Stimulated activated CD8-positive, alpha-beta memory T cell treated with anti-CD3 and anti-CD28 coated beads, Interleukin-2, amount 100 ng/mL, for 1 hour (primary cell): ENCODE measurements at places on chromosomes 12 and 14.

DNA sequence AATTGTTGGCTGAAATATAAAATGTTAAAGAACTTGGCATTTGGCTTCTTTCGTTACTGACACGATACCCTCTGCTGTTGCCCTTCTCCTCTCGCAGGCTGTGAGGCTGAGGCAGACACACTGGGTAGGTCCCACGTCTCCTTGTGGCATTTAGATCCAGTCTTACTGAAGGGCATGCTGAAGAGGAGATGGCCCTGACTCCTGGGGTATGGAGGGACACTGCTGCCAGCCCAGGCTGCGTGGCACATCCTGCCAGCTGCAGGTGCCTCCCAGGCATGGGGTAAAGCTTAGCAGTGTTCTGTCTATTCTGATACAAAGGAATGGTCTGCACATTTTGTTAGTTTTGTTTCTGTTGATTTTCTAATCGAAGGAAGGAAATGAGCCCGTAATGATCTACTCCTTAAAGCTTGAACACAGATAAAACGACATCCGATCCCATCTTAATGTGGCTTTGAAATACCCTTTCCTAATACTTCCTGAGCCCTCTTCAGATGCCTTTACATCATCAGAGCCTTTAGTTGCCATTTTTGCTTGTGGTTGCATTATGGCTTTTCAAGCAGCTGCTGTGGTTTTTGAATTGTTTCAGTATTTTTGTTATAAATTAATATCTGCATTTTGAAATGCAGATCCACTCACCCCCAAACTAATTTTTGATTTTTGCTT, 61.1 kb downstream of the WDR20 start:
- no peak for DNase-seq

DNA sequence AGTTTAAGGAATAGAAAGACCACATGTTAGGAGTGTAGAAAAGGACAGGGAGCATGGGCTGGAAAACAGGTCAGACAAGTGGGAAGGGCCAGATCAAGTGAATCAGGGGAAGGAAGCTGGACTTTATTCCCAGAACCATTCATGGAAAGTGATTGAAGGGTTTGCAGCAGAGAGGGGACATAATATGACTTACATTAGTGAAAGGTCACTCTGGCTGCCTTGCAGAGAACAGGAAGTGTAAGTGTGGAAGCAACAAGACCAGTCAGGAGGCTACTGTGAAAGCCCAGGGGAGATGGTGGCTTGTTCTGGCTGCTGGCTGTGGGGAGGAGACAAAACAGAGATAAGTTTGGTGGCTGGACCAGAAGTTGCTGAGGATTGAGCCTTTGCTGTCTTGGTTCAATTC, 69.1 kb downstream of the VCPKMT start:
- DNase-seq = no peak

GRCh38 chr12:13211191-13211858, 14.8 kb downstream of the EMP1 start:
- no peak for DNase-seq

- DNase-seq = no peak
Measured at GRCh38 chr14:52042371-52043289, 26.2 kb downstream of the NID2 start.

- no peak for DNase-seq
Measured at GRCh38 chr12:57131896-57132744, 3.8 kb downstream of the LRP1 start.

DNA sequence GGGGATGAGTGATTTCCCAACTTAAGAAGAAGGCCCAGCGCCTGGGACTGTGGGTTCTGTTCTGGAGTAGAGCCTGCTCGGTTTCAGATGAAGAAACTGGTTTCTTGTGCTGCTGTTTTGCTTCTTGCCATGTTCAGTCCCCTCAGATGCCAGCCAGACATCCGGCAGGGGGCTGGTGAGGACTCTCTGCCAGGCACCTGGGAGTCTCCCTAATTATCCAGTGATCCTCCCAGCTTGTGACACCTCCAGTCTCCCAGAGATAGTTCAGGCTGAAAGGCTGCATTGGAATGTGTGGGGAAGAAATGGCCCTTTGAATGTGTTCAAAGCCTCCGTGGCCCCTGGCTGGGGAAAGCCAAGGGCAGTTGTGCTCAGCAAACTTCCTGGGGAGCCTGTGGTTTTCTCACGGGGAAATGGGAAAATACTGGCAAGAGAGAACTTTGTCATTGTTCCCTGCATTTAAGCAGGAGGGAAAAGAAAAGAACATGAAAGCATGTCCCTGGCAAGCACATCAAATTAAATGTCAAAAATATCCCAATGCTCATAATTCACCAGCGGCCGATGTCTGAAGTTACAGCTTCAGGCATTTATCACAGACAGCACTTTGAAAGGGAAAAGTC, 8.5 kb upstream of the SERPINA12 start:
- DNase-seq = no peak

DNA sequence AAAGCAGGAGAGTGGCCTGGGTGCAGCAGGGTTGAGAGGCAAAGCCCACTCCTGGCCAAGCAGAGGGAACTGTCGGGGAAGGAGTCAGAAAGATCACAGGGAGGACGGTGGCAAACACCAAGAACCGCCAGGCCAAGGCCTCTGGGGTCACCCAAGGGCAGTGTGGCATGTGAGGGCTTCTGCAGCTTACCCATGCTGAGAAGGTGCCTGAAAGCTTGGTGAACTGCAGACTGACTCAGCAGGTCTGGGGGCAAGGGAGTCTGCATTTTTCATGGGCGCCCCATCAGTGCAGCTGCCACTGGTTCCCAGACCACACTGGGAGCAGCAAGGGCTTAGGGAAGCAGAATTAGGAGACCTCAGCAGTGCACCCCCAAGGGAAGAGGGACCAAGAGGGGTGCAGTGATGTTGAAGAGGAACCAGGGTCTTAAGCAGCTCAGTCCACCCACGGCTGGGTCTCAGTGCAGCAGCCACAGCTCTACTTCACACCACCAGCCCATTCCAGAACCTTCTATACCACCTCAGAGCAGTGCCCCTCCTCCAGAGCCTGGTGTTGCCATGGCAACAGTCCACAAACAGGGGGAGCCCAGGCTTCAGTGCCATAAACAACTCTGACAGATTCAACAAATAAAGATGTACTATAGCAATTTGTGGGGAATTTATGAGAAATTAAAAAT, 59.4 kb downstream of the ITPK1 start:
- DNase-seq = no peak

- no peak for DNase-seq
Measured at GRCh38 chr12:92259291-92259690, 113.6 kb upstream of the BTG1 start.

DNA sequence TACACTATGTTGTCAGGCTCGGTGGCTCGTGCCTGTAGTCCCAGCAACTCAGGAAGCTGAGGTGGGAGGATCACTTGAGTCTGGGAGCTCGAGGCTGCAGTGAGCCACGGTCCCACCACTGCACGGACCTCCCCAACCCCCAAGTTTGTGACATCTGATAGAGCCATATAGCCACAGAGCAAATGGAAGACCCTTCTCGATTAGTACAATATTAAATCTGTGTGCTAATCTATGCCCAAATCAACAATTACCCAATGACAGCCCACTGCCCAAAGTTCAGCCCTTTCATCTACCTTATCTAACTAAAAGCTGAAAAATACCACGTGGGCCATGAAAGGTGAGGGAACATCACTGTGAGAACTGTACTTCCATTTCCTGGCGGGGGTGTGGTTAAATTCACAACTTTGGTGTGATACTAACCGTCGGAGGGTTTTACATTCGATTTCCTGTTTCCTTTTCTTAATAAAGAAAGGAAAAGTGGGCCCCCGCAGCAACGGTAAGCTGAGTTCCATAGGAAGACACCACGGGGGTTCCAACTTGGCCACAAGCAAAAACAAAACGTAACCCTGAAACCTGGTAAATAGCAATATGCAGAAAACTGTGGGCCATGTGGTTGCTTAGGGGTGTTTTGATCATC, 31.2 kb upstream of the FOS start:
- DNase-seq = peak; percentile 36

DNA sequence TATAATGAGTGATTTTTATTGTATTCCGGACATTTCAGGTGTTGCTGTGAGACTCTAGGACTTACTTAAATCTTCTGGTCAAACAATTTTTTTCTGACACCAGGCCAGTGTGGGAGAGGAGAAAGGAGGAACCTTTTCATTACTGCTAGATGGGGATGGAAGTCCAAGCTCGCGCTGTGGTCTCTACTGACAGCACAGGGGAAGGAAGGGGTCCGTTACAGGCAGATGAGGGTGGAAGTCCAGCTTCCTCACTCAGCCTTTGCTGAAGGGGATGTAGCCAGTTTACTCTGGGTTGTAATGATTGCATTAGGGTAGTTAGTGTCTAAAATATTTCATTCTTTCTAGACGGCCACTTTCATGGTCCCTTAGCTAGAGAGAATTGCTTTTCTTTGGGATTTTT, 26.3 kb upstream of the ST8SIA1 start:
- DNase-seq = no peak

DNA sequence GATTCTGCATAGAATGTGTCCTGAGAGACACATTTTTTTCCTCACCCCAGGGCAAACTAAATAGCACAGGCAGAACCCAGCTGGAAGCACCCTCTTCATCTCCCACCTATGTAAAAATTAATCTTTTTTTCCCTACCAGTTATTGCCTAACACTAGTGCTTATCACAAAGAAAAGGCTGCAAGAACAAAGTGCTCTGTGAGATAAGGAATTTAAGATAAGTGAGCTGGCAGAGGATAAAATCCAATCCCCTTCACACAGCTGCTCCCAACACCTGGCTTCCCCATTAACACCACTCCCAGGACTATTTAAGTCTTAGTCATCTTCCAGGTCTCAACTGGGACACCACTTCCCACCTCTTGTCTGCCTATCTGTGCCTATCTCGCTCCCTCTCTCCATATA, 75.2 kb downstream of the TTC9 start:
- DNase-seq = no peak

- no peak for DNase-seq
Measured at GRCh38 chr14:35766700-35767082, 42.4 kb downstream of the RALGAPA1 start.
